ENCODE measurements at places on chromosomes 6 and 20.
A peak's percentile ranks its signal among the peaks of the same experiment; 100 is the strongest.

DNA sequence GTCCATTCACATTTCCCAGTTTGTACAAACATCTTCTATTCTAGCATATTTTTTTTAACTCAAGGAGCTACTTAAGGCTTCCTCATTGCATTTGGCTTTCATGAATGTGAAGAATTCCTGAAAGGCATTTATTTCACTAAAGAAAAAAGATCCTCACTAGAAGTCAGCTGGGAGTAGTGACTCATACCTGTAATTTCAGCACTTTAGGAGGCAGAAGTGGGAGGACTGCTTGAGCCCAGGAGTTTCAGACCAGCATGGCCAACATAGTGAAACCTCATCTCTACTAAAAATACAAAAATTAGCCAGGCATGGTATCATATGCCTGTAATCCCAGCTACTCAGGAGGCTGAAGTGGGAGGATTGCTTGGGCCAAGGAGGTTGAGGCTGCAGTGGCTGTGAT is 30.9 kb upstream of the XRN2 start:
- no peak for DNase-seq

DNA sequence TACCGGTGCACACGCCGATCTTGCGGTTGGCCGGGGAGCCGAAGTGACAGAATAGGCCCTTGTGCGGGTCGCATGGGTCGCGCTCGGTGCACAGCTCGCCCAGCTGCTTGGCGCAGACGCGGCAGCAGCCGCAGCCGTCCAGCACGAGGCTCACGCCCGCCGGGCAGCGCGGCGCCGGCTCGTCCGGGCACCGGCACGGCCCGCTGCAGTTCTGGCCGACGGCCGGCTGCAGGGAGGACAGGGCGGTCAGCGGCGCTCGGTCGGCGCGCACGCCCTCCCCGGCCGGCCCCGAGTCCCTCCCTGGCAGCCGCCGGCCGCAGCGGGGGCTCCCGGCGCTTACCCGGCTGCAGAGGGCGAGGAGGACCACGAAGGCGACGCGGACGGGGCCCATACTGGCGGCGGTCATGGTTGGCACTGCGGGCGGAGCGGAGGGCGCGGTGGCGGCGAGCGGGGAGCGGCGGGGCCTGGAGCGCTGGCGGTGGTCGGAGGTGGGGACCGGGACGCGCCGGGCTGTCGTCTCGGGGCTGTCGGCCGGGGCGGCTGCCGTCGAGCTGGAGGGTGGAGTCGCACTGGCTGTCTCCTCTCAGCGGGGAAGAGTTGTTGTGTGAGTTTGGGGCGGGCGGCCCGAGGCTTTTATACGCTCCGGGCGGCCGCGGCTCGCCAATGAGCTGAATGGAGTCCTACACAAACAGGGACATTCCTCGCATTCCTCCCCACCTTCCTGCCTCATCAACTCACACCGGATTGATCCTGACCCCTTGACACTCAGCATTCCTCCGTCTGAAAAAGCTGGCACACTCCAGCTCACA is at the start of gene CCN2:
TSS of gene CCN2 (minus strand) at position 606 of the 809 bp plus-strand sequence. CDS start at position 406, 200 bp downstream.
- no peak for DNase-seq

- DNase-seq = no peak
Measured at GRCh38 chr6:28979679-28980078, 25.4 kb downstream of the ZNF311 start.

GRCh38 chr6:30983439-30983838 is at the start of gene MUC21:
Gene MUC21, plus strand, starts transcription at chr6:30983718. Its CDS starts 241 bp downstream, at chr6:30983959.
- DNase-seq = no peak

GRCh38 chr6:134609716-134610261 is 291.9 kb upstream of the SGK1 start:
- DNase-seq = peak; percentile 38

GRCh38 chr6:34457742-34458735 is 7.8 kb upstream of the PACSIN1 start:
- no peak for DNase-seq

DNA sequence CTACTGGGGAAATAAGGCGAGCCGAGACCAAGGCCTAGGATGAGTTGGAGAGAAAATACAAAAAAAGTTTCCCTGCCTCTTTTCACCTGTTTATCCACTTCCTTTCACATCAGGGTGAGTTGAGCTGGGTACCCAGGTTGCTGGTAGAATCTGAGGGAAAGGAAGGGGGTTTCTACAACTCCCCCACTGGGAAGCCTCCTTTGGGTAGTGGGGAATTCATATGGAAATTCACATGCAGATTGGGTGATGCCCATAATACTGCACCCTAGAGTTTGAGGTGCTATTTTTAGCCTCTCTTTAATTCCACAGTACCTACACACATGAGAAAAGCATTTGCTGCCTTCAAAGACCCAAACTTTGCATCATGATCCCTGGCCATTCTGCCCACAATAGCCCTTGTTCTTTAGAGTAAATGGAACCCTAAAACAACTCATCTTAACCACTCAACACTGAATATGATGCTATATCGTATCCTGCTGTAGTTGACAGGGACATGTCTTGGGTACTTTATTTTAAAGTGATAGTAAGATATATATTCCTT is 2.7 kb downstream of the OSTM1 start:
- no peak for DNase-seq

- no peak for DNase-seq
Measured at GRCh38 chr6:46130666-46131065, 877 bp downstream of the ENPP4 start.

GRCh38 chr6:47147836-47148344 is 105.8 kb upstream of the ADGRF1 start:
- no peak for DNase-seq

- DNase-seq = no peak
Measured at GRCh38 chr6:163529605-163530004, 115.1 kb downstream of the QKI start.

DNA sequence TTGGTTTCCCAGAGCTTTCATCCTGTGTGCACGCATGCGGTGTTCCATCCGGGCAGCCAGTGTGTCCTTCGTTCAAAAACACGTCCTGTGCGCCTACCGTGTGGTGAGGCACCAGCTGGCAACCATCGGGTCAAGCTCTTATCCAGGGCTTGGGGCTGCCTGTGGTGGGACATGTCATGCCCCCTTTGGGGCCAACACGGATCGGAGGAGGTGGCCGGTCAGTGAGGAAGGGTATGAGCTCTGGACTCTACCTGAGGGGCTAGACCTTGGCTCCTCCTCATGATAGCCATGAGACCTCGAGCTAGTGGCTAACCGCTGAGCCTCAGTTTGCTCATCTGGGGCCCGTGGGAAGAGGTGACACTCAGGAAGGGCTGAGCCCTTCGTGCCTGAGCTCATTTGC is 158.5 kb upstream of the PMEPA1 start:
- DNase-seq = no peak

- DNase-seq = peak; percentile 74
Measured at GRCh38 chr6:107489636-107490565, at the start of gene SOBP. Gene SOBP, plus strand, starts transcription at chr6:107490117. Its CDS starts 500 bp downstream, at chr6:107490617.

DNA sequence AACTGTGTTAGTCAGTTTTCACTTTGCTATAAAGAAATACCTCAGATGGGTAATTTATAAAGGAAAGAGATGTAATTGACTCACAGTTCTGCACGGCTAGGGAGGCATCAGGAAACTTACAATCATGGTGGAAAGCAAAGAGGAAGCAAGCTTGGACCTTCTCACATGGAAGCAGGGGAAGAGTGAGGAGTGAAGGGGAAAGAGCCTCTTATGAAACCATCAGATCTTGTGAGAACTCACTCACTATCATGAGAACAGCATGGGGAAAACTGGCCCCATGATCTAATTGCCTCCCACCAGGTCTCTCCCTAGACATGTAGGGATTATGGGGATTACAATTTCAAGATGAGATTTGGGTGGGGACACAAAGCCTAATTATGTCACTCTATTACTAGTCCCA is 41.3 kb upstream of the PLAGL1 start:
- DNase-seq = no peak

DNA sequence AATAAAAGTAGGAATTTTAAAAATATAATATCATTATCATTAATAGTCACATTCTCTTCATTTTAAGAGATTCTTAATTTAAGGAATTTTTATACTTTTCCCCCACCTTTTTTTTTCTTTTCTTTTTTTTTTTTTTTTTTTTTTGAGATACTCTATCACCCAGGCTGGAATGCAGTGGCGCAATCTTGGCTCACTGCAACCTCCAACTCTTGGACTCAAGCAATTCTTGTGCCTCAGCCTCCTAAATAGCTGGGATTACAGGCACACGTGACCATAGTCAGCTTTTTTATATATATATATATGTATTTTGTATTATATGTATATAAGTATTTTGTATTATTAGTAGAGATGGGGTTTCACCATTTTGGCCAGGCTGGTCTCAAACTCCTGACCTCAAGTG is 457.7 kb downstream of the CDKAL1 start:
- no peak for DNase-seq

GRCh38 chr6:160051390-160051789 is 70.2 kb upstream of the SLC22A1 start:
- DNase-seq = no peak

- peak; percentile 46 for DNase-seq
Measured at GRCh38 chr20:45798935-45799642, 7.3 kb downstream of the DNTTIP1 start.

- DNase-seq = no peak
Measured at GRCh38 chr6:14660806-14661579, 543.4 kb downstream of the CD83 start.

DNA sequence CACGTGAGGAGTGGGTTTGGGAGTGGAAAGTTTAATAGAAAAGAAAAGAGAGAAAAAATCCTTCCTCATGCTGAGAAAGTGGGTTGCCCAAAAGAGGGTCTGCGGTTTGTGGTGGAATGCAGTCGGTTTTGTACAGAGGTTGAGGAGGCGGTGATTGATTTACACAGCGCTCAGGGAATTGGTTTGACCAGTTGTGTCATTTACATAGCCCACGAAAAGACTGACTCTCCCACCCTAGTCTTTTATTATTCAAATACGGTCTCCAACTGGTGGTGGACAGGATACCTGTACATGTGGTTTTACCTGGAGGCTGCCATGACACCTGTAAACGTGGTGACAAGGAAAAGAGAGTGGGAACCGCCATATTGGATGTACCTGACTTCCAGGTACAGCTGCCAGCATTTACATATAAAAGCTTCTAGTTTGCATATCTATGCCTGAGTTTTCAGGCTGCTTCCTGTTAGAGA is 42.1 kb downstream of the HLA-DPB1 start:
- DNase-seq = no peak

GRCh38 chr20:36519944-36520343 is 21.4 kb upstream of the MYL9 start:
- DNase-seq = peak; percentile 7

- no peak for DNase-seq
Measured at GRCh38 chr20:36670665-36671357, 24.8 kb upstream of the SLA2 start.

- no peak for DNase-seq
Measured at GRCh38 chr6:130359736-130360135, 6.1 kb upstream of the TMEM200A start.

GRCh38 chr6:107555449-107555848 is 65.5 kb downstream of the SOBP start:
- no peak for DNase-seq

- DNase-seq = no peak
Measured at GRCh38 chr6:165799391-165800153, 136.5 kb upstream of the PDE10A start.

DNA sequence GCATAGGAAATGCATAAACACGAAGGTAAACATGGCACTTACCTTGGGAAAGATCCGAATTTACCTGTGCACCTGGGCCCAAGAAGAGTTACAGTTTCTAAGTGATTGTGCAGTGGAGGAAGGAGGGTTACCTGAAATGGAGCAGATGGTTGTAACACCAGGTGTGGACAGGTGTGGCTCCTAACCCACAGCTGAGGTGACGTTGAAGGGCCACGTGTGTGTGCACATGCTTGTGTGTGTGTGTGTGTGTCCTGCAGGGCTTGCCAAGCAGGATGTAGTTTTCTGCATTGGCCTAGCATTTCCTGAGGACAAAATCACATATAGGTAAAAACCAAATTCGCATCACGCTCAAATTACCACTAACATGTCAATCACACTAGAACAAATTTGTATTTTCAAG is 240.8 kb downstream of the ANKRD60 start:
- no peak for DNase-seq

DNA sequence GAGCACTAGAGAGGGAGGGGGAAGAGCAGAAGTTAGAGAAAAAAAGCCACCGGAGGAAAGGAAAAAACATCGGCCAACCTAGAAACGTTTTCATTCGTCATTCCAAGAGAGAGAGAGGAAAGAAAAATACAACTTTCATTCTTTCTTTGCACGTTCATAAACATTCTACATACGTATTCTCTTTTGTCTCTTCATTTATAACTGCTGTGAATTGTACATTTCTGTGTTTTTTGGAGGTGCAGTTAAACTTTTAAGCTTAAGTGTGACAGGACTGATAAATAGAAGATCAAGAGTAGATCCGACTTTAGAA is 2.0 kb downstream of the ID4 start:
- no peak for DNase-seq

- no peak for DNase-seq
Measured at GRCh38 chr20:38258545-38259215, 1.9 kb downstream of the KIAA1755 start.

DNA sequence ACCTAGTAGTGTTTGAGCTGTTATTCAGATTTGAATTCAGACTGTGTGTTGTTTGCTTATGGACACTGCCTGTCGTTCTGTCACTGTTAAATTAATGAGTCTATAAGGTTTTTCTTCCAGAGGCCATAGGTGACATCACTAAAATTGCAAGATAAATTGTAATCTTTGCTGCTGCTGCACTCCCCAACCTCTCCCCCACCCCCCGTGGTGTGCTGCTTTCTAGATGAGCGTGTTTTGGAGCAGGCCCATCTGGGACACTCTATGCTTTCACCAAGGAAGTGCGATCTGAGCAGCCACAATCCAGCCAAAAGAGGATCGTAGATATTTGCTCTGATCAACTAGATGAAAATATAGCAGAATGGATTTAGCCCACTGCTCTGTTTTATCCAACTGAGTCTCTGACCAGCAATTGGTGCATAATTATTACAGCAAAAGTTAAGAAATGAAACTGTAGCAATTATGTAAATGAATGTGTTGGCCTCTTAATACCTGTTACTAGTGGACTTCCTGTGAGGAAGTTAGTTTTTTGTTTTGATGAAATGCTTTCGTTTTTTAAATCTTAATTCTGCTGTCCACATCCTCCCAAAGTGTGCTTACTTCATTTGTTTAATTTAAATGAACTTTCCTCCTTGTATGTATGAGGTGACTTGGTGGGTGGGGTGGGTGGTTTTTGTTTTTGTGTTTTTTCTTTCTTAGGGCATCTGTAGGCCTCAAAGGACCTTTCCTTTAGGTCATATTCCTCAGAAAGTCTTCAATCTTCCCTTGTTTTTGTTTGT is 58.1 kb downstream of the RPRD1B start:
- DNase-seq = no peak

GRCh38 chr6:170207586-170208181 is 83.2 kb downstream of the DLL1 start:
- no peak for DNase-seq

GRCh38 chr6:42748203-42748898 is 2.4 kb upstream of the TBCC start:
- DNase-seq = peak; percentile 3

GRCh38 chr6:163310973-163311383 is 103.5 kb upstream of the QKI start:
- DNase-seq = no peak
